ENCODE measurements at places on chromosomes 2 and 18. TPM values are rescaled to one million over a fixed set of nuclear protein-coding genes. Genes with fewer than 3 reads are reported as not detected.

The MEP1B gene
- polyA plus RNA-seq: 0.11 TPM

The TMEM178A gene
- polyA plus RNA-seq: 24.0 TPM

The TPO gene
- 0.23 TPM for polyA plus RNA-seq

The GPR155 gene
- 6.1 TPM for polyA plus RNA-seq
